Cortex of kidney (tissue), 1 donor: ENCODE measurements at places on chromosomes 11 and 22.

DNA sequence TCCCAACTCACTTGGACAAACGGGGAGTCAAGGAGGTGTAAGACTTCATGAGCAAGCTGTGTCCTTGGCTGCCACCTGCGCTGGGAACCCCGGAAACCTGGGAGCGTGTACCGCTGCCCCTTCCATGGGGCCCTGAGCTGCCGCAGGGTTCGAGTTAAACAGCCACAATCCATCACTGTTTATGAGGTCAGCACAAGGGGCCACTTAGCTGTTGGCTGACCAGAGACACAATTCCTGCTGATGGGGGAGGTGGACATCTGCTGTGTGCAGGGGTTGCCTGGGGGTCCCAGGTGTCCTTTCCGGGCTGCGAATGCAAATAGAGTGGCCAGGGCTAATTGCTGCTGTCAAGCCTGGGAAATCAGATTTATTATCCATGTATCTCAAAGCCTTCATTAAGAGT is 549.3 kb downstream of the BRD1 start:
- DNase-seq: no peak

GRCh38 chr11:93481696-93482095 is 61.5 kb downstream of the SMCO4 start:
- no peak for DNase-seq

DNA sequence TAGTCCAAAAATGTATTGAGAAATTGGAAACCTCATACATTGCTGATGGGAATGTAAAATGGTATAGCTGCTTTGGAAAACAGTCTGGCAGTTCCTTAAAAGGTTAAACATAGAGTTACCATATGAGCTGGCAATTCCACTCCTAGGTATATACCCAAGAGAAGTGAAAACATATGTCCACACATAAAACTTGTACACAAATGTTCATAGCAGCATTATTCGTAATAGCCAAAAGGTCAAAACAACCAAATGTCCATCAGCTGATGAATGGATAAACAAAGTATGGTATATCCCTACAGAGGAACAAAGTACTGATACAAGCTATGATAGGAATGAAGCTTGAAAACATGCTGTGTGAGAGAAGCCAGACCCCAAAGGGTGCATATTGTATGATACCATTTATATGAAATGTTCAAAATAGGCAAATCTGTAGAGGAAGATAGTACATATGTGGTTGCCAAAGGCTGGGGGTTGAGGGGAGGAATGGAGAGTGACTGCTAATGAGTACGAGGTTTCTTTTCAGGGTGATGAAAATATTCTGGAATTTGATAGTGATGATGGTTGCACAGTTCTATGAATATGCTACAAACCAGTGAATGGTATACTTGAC is 85.8 kb downstream of the ZBTB16 start:
- DNase-seq: no peak

DNA sequence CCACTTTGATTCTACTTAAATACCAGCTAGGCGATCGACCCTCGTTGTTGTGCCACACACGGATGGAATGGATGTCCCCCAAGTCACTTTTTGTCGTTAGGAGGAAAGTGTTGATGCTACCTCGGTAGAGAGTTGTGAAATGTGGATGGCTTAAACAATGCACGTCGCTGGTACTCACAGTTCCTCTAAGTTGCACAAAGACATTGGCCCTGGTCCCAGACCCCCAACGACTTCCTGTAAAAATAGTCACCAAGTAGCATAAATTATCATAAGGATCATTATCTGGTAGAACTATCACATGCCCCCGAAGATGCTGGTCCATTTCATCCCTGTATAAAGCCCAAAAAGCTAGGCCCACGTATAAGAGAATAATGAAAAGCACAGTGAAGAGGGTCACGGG is 3.8 kb downstream of the PKDREJ start:
- DNase-seq: no peak

DNA sequence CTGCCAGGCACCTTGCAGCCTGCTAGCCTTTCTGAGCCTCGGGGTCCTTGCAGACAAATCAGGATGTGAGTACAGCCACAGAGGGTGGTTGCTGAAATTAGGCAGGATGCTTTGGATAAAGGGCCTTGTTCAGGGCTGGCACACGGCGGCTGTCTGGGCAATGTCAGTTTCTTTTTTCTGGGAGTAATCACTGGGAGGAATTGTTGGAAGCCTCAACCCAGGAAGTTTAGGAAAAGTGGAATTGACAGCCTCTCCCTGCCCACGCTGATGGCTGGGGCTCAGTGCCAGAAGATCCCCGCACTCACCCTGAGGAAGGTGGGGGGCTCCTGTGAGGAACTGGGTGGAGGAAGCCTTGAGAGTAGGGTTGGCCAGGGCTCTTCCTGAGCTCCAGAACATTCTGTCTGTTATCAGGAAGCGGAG is 37.4 kb downstream of the CD82 start:
- no peak for DNase-seq

- no peak for DNase-seq
These were observed 77.4 kb downstream of the GGTLC2 start for GRCh38 chr22:22721681-22722354.

DNA sequence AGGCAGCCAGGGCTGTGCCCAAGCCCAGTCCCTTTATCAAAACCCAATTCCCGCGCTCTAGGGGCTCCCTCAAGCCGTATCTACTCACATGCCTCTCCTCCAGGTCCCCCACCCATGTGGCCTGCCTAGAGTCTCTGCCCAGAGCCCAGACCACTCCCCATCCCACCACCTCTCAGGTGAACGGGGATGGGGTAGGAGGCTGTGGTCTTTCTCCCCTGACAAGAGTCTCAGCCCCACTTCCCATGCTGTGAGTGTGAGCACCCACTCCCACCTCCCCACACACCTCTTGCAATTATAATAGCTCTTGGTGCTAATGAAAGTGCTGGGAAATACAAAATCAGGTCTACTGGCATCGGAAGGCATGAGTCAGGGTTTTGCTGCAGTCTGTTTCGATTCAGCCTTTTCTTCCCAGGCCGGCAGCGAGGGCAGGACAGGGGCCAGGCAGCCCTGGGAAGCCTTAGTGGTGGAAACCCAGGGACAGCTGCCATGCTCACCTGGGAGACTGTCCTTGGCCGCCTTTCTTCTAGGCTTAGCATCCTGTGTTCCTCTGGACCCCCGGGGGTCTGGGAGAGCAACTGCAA is 16.7 kb upstream of the TMPRSS4 start:
- no peak for DNase-seq

- no peak for DNase-seq
These were observed 11.9 kb downstream of the CHID1 start for GRCh38 chr11:898540-899190.

GRCh38 chr11:3197044-3197695 is 21.4 kb downstream of the MRGPRG start:
- no peak for DNase-seq

- DNase-seq: no peak
These were observed 125.8 kb downstream of the DCDC1 start for GRCh38 chr11:31243706-31244105.

- no peak for DNase-seq
These were observed 4.7 kb upstream of the TCF20 start for GRCh38 chr22:42275176-42275575.

DNA sequence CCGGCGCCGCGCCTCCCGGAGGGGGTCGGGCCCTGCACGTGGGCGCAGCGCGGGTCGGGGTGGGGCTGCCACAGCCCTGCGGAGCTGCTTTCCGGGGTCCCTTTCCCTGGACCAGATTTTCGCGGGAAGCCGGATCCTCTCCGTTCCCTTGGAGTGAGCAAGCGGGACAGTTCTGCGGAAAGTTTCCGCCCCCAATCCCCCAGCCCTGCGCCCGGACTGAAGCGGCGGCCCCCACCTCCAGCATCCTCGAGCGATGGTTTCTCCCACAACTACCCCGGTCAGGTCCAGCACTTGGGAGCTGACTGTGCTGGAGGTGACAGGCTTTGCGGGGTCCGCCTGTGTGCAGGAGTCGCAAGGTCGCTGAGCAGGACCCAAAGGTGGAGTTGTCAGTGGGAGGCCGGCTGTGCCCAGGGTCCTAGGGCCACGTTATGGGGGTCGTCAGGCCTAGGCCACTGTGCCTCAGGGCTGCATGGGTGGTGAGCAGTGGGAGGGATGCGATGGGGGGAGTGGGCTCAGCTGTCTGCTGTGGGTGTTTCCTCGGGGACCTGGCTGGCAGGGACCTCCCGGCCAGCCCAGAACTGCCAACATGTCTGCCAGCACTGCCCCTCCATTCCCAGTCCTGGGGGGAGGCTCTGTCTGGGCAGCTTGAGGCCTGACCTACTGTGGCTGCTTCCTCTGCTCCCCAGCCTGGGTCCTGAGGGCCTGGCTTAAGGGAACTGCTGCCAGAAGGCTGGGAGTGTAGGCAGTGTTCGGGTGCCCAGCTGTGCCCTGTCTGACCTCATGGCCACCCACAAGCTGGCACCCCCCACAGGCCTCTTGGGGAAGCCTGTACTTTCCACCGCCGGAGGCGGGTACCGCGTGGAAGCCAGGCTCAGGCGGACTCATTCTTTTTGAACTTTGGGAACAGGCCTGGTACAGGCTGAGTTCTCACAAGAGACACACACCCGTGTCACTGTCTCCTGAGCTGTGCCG is 726 bp downstream of the ST3GAL4 start:
- no peak for DNase-seq

DNA sequence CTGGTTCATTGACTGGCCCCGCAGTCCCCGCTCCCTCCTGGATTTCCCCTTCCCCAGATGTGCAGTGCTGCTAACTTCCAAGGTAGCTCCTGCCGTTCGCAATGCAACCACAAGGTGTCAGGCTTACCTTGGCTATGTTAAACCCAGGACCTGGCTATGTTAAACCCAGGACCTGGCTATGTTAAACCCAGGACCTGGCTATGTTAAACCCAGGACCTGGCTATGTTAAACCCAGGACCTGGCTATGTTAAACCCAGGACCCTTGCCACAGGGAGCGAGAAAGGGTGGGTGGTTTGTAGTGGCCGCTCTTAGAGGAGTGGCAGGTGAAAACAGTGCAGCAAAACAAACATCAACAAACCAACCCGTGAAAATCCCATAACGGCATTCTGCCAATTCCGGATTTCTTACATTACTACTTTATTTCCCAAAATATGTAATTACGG is 2.9 kb upstream of the ADAMTS8 start:
- no peak for DNase-seq

DNA sequence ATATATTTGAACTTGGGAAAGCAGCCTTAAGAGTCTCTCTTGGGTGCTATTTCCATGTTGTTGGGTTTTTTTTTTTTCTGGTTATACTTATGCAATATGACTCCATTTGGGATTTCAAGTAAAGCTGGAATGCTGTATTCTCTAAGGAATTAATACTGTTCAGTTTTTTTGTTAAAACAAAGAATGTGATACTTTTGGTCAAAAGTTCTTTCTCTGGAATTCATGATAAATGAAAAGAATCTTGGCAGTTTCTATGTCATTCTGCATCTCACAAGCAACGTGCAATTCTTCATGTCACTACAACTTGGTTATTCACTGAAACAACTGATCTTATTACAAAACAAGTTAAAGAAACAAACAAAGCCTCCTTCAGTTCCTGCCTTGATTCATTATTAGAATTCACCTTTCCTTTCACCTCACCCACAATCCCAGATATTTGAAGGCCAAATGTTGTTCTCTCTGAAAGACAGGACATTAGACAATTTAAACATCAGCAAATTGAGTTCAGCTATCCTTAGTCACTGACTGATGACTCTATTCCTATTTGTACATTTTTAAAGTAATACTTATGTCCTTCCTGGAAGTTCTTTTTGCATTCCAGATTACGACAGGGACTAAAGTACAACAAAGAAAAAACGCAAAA is 176.2 kb downstream of the SBF2 start:
- DNase-seq: no peak

- no peak for DNase-seq
These were observed 49.9 kb downstream of the SCUBE1 start for GRCh38 chr22:43293259-43293654.

- DNase-seq: no peak
These were observed 70.1 kb upstream of the OLFML1 start for GRCh38 chr11:7414973-7415817.

GRCh38 chr11:84398017-84398626 is 1112.0 kb upstream of the CCDC90B start:
- DNase-seq: no peak

GRCh38 chr11:108508653-108509593 is 10.7 kb upstream of the POGLUT3 start:
- DNase-seq: no peak

GRCh38 chr22:40592352-40593113 is 44.0 kb downstream of the MRTFA start:
- no peak for DNase-seq

DNA sequence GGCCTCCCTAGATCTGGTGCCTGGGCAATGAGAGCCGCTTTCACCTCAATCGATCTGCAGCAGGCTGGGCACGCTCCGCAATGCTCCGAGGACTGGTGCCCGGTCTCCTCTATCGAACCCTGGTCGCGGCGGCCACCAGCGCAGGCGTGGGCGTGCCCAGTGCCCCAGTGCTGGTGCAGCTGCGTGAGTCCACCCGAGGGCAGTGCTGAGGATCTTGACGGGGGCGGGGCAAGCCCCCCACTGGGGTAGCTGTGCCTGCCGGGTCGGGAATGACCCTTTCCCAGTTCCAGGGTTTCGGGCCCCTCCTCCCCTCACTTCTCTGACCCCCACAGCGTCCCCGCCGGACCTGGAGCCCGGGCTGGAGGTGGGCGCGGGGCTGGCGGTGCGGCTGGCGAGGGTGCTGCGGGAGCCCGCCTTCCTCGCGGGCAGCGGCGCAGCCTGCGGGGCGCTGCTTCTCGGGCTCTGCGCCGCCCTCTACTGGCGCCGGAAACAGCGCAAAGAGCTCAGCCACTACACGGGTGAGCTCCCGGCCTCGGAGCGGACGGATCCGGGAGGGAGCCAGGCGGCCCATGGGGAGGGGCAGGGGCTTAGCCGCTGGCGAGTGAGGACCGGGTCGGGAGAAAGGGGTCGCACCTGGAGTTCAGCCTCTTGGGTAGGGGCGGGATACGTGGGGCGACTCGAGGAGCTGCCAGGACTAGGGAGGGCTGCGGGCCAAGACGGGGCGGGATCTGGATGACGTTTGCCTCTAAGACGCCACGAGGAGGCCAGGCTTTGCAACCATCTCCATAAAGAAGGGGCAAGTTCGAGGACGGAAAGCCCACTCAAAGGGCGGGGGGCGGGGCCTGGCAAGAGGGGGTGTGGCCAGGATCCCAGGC is 10.9 kb downstream of the ROBO3 start:
- DNase-seq: no peak

DNA sequence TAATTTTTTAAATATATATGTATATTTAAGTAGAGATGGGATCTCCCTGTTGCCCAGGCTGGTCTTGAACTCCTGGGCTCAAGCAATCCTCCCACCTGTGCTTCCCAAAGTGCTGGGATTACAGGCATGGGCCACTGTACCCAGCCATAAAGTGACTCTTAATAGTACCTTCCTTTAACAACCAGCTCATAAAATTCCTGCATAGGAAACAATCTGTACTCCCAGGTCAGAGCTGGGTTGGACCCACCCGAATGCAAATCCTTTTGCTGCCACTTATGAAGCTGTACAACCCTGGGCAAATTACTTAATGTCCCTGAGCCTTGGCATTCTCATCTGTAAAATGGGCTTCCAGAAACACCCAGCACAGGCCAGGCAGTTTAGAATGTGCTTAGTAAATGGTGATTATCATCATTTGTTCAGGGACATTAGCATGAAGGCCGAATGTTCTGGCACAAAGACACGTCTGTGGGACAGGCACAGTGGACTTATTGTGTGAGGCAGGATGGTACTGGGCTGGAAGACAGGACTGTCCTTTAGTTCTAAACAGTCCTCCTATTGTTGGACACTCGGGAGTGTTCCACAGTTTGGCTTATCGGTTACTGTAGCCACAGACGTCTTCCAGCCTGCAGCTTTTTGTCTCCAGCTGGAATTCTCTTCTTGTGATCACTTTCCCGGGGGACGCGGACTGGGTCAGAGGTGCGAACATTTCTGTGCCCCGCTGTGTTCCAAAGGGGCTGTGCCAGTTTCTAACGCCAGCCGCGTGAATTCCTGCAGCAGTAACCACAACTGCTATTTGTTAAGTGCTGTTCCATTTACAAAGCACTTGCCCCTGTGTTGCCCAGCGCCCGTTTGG is 6.0 kb downstream of the PDXP start:
- DNase-seq: no peak
